ENCODE measurements at places on chromosomes 4 and X.

DNA sequence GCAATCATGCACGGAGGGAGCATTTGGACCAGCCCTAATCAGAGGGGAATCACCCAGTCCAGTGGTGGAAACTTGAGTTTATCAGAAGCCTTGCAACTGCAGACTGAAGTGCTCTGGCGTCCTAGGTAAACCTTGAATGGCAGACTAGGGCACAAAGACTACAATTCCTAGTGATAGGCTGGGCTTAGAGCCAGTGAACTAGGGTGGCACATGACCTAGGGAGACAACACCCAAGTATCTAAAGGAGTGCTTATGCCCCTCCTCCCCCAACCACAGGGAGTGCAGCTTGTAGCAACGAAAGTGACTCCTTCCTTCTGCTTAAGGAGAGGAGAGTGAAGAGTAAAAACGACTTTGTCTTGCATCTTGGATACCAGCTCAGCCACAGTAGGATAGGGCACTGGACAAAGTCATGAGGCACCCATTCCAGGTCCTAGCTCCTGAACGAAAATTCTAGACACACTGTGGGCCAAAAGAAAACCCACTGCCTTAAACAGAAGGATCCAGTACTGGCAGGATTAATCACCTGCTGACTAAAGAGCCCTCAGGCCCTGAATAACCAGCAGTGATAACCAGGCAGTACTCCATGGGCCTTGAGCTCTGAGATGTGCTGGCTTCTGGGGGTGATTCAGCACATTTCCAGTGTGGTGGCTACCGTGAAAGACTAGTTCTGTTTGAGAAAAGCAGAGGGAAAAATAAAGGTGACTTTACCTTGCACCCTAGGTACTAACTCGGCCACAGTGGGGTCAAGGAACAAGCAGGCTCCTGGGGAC is 58.7 kb upstream of the STARD8 start:
- no peak for DNase-seq

DNA sequence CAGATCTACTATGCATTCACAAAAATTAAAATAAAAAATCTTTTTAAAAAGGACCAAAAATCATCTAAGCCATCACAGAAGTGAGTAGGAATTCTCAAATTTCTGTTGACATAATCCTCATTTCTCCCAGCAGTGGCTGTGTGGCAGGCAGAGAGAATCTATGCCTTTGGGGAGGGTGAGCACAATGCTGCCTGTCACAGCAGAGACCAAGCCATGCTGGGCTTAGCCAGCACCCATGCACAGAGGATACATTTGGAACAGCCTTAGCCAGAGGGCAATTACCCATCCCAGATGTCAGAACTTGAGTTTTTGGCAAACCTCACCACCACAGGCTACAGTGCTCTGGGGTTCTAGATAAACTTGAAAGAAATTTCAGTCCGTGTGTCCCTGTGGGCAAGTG is 1274.8 kb upstream of the ADGRL3 start:
- no peak for DNase-seq

DNA sequence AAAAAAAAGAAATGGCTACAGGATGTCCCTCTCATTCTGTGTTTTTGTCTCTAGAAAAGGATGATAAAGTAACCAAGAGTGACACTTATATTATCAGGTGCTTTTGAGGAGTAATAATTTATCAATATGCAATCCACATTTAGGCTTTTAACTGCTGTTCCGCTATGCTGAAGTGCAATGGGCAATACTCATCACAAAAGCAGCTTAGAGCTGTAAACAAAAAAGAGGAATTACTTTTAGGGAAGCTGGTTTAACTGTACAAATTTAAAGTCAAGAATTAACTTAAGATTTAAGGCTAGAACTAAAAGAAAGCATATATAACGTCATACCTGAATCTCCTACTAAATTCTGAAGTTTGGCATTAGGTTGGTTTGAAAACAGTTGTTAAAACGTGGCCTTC is 93.5 kb upstream of the DDX3X start:
- DNase-seq, result no peak

- peak; percentile 58 for DNase-seq
These were observed 576.4 kb upstream of the EPHA5 start for GRCh38 chr4:66246643-66247042.

DNA sequence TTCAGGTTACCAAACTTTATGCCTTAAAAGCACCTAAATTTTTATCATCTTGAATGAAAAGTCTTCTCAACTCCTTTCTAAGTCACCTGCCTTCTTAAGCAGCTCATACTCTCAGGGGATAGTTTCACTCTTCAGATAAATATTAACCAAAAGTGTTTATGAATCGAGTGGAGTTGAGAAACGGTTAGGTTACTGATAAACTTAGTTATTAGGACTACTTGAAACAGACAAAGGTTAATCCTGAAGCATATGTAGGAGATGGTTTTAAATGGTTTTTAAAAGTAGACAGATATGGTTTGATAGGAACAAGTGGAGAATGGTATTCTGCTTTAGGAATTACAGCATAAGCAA is 32.8 kb downstream of the CLDN22 start:
- no peak for DNase-seq

- DNase-seq, result no peak
These were observed 7.8 kb downstream of the GUCY1B1 start for GRCh38 chr4:155766622-155767021.
